ENCODE measurements at places on chromosomes 16 and 17. TPM values are rescaled to one million over a fixed set of nuclear protein-coding genes. Genes with fewer than 3 reads are reported as not detected.

IGFALS gene
- 19.8 TPM for total RNA-seq

TMEM204 gene
- 3.5 TPM for total RNA-seq

DNA sequence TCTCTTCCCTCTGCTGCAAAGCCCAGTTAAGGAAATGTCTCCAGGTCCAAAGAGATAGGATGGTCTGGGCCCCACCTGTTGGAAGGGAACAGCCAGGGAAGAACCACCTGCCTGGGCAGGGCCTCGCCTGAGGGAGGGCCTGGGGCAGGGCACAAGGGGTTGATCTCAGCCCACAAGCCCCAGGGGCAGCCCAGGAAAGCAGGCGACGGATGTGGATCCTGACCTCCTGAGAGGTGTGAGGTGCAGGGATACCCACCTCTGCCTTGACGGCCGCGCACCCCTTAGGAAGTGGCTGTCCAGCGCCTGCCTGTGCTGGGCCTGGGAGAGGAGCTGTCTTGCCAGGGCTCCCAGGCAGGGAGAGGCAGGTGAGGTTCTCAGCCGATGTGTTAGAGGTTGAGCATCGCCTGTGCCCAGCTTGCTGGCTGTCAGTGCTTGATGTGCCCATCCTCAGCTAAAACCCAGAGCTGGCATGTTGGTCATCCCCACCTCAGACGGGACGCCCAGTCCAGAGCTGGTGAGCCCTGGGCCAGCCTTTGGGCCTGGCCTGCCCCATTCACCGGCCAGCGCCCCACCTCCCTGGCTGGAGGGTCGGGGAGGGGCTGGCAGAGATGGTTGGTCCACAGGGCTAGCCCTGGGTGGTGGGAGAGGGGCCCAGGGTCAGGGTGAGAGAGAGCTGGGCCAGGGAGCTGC, 434 bp downstream of the CEMP1 start:
- H3K27ac ChIP-seq, result peak overlapping the region; percentile 98
- H3K36me3 ChIP-seq, result peaks cover 6% of the 10 kb centered on the region
- DNase-seq, result no peak
- peaks cover 11% of the 10 kb centered on the region for H3K4me1 ChIP-seq
- H3K27me3 ChIP-seq, result no peaks in the 10 kb centered on the region

DLX3 gene
- total RNA-seq, result not detected

GRCh38 chr17:72116661-72117521, 3.9 kb upstream of the SOX9 start:
- H3K36me3 ChIP-seq, result no peaks in the 10 kb centered on the region
- peaks cover 41% of the 10 kb centered on the region for H3K4me1 ChIP-seq
- H3K27me3 ChIP-seq, result peaks cover 11% of the 10 kb centered on the region
